Motor neuron (in vitro differentiated cells): ENCODE measurements at places on chromosomes 2 and 18. TPM values are rescaled to one million over a fixed set of nuclear protein-coding genes. Genes with fewer than 3 reads are reported as not detected.
A peak's percentile ranks its signal among the peaks of the same experiment; 100 is the strongest.

The CD8B gene
- 0.43 TPM in 1 of 2 replicates, not detected in the other for total RNA-seq

The SCN3A gene
- 38.3 and 39.8 TPM in 2 replicates for total RNA-seq

The UGT1A3 gene
- total RNA-seq: not detected in 2 replicates

The TBR1 gene
- 0.07 and 0.22 TPM in 2 replicates for total RNA-seq

DNA sequence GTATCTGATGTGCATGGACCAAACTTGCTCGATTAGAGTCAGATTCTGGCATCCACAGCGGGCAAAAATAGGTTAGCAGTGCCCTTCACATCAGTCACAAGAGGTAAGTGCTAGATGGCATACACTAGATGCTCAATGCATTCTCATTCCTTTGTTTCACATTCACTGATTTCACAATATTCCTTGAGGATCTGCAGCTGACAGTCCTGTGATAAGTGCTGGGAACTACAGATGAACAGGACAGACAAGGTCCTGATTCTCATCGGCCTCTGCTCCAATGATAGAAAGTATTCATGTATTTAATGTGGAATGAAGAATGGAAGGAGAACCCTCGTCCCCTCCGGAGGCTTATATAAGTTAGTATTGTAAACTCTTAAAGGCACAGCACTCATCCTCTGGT is 96.8 kb upstream of the SERPINE2 start:
- no peak for ATAC-seq

- ATAC-seq: no peak
These were observed 70.3 kb downstream of the ARL4C start for GRCh38 chr2:234426616-234427015.

- ATAC-seq: no peak
These were observed 13.7 kb downstream of the ANKRD23 start for GRCh38 chr2:96830044-96830562.

GRCh38 chr2:61906186-61906470 is 654 bp downstream of the COMMD1 start:
- no peak for ATAC-seq

DNA sequence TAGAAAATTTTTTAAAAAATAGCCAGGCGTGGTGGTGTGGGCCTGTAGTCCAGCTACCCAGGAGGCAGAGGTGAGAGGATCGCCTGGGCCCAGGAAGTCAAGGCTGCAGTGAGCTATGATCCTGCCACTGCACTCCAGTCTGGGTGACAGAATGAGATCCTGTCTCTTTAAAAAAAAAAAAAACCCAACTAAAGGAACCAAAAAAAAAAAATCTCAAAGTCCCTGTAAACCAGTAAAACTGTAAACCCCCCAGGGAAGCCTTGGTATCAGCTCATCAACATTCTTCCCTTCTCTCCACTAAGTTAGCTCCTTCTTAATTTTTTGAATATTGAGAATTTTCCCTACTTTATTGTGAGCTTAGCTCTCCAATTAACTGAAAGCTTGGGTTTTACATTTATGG is 8.4 kb upstream of the MCFD2 start:
- ATAC-seq: no peak

DNA sequence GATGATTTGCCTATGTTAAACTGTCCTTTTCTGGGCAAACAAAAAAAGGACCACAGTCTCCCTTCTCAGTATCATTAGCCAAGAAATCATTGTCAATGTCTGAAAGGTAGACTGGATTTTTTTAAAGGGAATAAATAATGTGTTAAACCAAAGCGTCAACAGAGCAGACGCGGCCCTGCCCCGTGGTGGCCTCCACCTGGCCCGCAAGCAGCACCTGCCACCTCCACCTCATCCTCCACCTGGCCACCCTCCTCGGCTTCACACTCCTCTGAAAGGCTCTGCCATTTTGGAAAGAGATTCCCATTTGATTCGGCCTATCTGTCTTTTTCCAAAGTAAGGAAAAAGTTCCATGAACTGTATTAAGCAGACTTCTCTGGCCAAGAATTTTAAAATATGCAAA is 67.9 kb upstream of the TMEM200C start:
- no peak for ATAC-seq

- peak; percentile 72 for ATAC-seq
These were observed 95.2 kb downstream of the ZEB2 start for GRCh38 chr2:144424559-144425240.

DNA sequence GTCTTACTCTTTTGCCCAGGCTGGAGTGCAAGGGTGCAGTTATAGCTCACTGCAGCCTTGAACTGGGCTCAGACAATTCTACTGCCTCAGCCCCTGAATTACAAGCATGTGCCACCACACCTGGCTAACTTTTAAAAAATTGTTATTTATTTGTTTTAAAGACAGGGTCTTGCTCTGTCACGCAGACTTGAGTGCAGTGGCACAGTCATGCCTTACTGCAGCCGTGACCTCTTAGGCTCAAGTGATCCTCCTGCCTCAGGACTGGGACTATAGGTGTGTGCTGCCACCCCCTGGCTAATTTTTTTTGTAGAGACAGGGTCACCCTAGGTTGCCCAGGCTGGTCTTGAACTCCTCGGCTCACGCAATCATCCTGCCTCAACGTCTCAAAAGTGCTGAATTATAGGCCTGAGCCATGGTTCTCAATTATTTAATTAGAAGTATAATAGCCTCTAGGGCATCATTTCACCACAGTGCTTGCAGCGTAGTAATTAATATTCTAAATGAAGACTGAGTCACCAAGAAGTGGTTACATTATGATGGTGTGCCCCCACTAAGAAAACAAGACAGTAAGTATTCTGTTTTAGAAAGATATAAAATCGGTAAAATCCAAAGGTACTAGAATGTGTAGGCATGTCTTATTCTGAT is 69.6 kb downstream of the EML4 start:
- peak; percentile 50 for ATAC-seq

GRCh38 chr2:31764169-31764568 is 183.4 kb upstream of the SRD5A2 start:
- peak; percentile 79 for ATAC-seq

DNA sequence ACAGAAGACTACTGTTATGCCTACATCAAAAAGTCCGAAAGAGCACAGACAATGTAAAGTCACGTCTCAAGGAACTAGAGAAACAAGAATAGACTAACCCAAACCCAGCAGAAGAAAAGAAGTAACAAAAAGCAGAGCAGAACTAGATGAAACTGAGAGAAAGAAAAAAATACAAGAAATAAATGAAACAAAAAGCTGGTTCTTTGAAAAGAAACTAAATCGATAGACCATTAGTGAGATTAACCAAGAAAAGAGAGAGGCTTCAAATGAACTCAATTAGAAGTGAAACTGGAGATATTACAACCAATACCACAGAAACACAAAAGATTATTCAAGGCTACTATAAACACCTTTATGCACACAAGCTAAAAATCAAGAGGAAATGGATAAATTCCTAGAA is 271.8 kb downstream of the MBD2 start:
- ATAC-seq: no peak
